ENCODE measurements at places on chromosomes 12 and 14.

DNA sequence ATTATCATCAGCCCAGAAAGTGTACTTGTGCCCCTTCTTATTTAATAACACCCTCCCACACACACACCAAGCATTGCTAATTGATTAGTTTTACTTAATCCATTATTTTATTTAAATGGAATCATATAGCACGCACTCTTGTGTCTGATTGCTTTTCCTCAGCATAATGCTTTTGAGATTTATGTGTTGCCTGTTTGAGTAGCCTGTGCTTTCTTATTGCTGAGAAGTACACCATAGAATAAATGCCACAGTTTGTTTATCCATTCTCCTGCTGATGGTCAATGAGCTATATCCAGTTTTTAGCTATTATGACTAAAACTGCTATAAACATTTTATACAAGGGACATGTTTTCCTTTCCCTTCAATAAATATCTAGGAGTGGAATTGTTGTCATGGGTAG is 409.9 kb upstream of the PDE3A start:
- no peak for DNase-seq

DNA sequence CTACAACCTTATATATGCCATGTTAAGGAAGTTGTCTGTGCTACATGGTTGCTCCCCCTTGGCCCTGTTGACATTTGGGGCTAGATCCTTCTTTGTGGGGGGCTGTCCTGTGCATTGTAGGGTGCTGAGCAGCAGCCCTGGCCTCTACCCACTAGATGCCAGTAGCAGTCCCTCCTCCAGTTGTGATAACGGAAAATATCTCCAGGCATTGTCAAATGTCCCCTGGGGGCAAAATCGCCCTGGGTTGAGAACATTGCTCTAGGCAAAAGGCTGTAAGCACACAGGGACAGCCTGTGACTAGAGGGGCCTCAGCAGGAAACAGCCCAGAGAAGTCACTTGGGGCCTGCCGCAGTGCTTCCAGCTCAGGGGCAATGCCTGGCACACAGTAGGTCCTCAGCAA is 1100.3 kb downstream of the BCL11B start:
- no peak for DNase-seq

DNA sequence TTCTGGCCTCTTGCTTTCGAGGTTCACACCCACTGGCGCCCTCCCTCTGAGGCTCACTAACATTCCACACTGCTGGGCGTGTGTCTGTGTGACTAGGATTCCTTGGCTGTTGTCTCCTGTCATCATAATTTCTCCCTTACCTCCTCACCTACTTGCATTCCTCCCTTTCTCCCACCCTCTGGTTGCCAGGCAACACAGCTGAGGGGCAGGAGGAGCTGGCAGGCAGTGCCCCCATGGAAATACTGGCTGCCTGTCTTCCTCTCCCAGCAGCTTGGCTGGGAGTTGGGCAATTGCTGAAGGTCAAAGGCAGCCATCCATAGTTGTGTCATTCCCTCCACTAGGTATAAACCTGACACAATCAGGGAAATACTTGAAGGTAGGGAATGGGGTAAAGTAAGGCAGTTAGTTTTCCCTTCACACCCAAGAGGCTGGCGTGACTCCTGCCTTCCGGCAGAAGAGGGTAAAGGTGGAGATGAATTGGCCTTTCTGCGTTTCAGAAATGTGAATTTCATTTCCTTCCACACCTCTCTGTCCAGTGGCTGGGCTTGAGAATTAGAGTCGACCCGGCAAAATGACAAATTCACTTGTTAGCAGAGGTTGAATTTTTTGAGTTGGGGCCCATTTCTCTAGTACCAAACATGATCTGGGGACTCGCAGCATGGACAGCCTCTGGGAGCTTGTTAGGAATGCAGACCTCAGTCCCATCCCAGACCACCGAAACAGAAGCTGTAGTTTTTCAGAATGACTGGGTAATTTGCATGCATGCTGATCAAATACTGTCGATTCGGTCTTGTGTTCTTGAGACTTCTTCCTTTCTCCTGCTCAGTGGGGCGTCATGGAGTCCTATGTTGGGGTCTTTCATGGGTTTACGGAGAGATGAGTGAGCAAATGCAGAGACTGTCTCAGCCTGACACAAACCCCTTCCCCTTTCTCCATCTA is 24.3 kb upstream of the EMP1 start:
- no peak for DNase-seq

GRCh38 chr12:11652351-11653040 is 3.0 kb downstream of the ETV6 start:
- DNase-seq, result no peak

DNA sequence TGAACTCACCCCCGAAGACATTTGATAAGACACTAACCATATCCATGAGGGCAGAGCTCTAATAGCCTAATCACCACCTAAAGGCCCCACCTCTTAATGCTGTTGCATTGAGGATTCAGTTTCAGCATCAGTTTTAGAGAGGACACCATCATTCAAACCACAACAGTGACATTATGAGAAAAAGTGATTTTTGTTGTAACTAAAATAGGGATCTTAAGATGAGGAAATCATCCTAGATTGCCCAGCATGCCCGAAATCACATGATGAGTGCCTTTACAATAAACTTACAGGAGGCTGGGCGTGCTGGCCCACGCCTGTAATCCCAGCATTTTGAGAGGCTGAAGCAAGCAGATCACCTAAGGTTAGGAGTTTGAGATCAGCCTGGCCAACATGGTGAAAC is 9.7 kb upstream of the GLT1D1 start:
- no peak for DNase-seq

DNA sequence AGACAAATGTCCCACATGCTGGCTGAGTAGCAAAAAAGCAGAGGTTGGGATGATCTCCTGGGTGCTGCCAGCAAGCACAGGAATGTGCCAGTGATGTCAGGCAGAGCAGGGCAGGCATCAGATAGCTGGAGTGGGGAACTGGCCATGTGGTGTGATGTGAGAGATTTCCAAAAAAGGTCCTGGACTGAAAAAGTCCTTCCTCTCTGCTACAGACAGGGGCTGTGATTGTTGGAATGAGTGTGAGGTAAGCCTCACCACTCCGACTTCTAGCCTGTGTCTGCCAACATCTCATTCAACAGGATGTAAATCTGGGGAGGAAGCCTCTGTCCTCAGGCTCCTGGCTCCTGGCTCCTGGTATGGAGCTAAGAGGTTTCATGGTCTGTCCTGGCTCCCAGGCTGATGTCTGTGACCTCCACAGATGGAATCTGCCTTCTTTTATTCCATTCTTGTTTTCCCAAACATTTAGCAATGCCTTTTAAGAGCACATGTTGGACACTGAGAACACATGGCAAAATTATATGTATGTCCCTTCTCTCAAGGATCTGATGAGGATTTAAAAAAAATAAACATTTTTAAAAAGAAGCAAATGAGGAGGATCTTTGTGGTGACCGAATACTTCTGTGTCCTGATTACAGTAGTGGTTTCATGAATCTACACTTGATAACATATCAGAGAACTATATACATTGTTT is 50.1 kb upstream of the STK38L start:
- no peak for DNase-seq

GRCh38 chr14:32225378-32225920 is 22.4 kb upstream of the RNU6-8 start:
- no peak for DNase-seq

DNA sequence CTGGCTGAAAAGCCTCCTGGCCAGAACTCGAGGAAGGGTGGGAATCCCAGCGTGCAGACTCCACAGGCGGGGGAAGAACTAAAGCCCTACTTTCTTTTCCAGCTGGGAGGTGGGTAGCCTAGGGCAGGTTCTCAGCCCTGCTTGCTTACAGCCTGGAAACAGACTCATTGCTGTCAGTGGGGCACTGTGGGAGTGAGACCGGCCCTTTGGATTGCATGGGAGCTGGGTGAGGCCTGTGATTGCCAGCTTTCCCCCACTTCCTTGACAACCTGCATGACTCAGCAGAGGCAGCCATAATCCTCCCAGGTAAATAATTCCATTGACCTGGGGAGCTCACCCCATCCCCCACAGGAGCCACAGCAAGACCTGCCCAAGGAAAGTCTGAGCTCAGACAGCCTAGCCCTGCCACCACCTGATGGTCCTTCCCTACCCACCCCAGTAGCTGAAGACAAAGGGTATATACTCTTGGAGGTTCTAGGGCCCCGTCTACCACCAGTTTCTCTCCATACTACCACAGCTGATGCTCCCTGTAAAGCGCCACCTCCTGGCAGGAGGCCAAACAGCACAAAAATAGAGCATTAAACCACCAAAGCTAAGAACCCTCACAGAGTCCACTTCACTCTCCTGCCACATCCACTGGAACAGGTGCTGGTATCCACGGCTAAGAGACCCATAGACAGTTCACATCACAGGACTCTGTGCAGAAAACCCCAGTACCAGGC is 294.1 kb downstream of the SEC23A start:
- DNase-seq, result no peak

DNA sequence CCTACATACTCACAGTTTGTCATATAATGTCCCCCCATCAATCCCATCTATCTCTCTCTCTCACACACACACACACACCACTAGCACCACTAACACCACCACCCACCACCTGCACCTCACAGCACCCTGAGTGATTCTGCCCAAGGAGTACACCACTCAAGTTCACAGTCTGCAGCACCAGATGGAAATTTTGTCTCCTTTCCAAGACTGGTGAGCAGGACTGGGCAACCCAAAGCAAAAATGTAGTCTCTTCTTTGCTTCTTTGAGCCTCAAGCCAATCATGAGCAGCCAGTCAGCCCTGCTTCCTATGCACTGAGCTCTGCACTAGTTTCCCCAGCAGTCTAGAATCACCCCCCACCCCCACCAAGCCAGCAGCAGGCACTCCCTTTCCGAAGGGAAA is 15.0 kb upstream of the ARMH4 start:
- DNase-seq, result no peak

- DNase-seq, result no peak
These were observed 32.3 kb upstream of the PTCSC3 start for GRCh38 chr14:36208690-36209278.

DNA sequence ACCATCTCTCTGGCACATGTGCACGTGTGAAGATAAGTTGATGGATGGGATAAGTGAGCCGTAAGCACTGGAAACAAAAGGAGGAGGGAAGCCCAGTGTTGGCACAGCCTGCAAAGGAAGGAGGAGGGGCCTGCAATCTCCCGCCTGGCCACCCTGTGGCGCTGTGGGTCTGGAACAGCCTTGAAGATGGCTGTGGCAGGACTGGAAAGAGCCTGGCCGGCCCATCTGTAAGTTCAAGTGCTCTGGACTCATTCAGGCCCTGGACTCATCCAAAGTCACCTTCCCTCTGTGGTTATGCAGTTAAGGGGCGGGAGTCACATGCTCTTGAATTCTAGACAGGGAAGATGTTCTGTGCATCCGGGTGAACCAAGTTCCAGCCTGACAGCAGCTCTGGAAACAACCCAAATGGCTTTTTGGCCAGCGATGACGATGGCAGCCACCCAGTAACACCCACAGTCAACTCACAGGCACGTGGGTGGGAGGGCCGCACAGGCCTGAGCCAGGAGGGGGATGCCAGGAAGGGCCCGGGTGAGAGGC is 50.4 kb downstream of the CHGA start:
- DNase-seq, result no peak

DNA sequence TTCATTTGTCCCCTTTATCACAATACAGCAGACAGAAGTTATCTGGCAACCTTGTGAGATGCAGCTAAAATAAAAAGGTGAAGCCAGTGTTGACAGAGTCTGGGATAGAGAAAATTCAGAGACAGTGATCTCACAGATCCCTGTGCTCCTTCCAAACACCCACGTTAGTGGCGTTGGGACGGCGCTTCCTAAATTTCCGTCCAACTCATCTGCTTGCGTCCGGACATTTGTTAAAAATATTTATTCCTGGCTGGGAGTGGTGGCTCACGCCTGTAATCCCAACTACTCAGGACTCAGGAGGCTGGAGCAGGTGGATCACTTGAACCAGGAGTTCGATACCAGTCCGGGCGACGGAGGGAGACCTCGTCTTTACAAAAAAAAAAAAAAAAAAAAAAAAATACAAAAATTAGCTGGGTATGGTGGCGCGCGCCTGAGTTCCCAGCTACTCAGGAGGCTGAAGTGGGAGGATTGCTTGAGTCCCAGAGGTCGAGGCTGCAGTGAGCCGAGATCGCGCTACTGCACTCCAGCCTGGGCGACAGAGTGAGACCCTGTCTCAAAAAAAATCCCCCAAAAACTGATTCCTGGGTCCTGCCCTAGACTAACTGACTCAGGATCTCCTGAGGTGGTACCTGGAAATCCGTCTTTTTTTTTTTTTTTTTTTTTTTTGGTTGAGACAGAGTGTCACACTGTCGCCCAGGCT is 708 bp upstream of the TCTN1 start:
- no peak for DNase-seq

GRCh38 chr12:104281636-104282035 is 21.9 kb upstream of the EID3 start:
- DNase-seq, result no peak

GRCh38 chr12:51441583-51441982 is 17.0 kb downstream of the SLC4A8 start:
- DNase-seq, result no peak

- no peak for DNase-seq
These were observed 193.9 kb upstream of the OR4E1 start for GRCh38 chr14:21867541-21867940.

GRCh38 chr14:71647086-71647784 is 285.0 kb upstream of the RGS6 start:
- no peak for DNase-seq

DNA sequence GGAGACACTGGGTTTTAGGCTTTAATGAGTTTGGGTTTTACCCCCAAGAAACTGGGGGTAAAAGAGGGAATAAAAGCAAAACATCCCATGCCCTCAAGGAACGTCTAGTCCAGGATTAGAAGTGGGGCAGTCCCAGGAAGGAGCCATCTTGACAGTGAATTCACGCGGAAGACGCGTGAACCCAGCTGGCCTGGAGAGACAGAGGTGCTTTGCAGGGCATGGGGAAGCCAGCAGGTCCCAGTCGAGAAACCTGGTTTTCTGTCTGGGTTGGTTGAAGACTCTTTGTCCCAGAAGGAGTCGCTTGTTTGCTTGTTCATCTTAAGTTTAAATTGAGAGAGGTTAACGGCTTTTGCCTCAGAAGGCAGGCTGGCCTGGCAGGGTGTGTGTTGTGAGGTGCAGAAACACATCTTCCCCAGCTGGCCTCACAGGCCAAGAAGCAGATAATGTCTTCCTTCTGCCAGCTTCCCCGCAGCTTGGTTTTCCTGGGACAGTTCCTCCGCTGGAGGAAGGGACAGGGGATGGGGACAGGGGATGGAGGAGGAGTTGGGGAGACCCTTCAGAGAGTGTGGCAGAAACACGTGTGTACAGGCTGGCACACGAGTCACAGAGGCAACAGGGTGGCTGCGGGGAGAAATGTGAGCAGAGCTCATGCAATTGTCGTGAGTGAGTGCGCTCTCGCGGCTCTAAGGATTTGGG is 18.5 kb upstream of the CD9 start:
- DNase-seq, result no peak

- no peak for DNase-seq
These were observed 545.0 kb upstream of the FBXO33 start for GRCh38 chr14:39977198-39977597.

DNA sequence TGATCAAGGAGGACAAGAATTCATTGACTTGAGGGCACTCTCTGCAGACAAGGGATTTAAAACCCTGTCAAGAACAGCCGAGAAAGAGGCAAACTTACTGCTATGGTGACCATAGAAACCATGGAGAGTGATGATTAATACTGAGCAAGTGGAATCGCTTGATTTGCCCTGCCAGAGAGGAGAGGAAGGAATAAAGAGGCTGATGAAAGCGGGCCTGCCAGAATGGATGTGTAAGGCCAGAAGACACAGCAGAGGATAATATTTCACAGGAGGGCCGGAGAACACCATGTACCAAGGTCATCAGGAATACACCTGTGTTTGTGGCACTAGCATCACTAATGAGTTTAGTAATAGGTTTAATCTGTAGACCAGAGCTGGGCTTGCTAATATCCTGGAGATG is 221.8 kb upstream of the DCN start:
- no peak for DNase-seq
